Activated CD8-positive, alpha-beta memory T cell treated with anti-CD3 and anti-CD28 coated beads for 48 hours (primary cell): ENCODE measurements at places on chromosomes 4 and X.

GRCh38 chrX:49756692-49757091 is 60.9 kb upstream of the PAGE1 start:
- no peak for DNase-seq

- no peak for DNase-seq
Observed at GRCh38 chr4:118991686-118992085, 103.0 kb downstream of the SYNPO2 start.

DNA sequence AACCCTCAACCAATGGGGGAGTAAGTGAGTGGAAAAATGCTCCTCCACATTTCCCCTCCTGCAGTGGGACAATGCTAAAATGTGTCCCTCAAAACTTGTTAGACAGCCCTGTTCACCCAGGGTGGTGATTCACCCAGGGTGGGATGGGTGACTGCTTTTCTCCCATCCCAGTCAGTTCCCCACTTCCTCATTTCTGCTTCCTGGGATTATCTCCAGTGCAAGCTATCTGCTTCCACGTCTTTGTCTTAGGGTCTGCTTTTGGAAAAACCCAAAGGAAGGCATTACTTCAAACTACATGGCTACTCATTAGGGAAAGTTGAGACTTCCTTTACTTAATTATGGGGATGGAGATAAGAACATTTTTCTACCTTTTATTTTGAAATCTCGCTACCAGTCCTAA is 45.5 kb downstream of the ETNPPL start:
- no peak for DNase-seq

- no peak for DNase-seq
Observed at GRCh38 chr4:56772134-56772533, 49.4 kb downstream of the SPINK2 start.

DNA sequence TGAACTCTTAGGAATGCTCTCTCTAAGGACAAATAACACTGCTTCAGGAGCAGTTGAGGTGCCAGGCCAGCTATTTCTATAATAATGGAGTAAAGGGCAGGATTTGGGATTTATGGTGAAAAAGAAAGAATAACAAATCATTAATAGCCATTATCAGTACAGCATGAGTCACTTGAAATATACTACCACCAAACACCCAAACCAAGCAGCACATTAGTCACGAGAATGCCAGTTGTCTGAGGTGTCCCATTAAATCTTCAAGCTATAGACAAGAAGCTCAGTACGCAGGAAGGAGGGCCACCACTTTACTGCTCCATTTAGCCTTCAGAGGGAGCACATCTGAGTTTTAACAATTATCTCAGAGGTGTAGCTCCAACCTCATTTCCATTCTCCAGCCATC is 106.8 kb upstream of the MAGEA10 start:
- no peak for DNase-seq

- no peak for DNase-seq
Observed at GRCh38 chrX:68286076-68286475, 147.2 kb downstream of the OPHN1 start.

DNA sequence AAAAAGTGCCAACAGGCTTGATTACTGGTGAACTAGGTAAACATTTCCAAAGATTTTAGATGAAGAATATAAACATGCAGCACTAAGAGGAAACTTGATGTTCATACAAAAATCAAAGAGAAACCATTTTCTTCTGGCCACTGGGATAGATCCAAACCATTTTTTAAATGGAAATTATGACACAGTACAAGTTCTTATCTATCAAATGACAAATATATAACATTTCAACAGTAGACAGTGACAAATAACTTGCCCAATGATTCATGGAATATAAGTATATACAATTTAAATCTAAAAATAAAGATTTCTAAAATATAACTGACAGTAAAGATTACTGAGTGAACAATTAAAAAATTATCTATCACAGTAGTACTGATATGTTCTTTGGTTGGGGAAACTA is 151.1 kb downstream of the CDS1 start:
- no peak for DNase-seq

DNA sequence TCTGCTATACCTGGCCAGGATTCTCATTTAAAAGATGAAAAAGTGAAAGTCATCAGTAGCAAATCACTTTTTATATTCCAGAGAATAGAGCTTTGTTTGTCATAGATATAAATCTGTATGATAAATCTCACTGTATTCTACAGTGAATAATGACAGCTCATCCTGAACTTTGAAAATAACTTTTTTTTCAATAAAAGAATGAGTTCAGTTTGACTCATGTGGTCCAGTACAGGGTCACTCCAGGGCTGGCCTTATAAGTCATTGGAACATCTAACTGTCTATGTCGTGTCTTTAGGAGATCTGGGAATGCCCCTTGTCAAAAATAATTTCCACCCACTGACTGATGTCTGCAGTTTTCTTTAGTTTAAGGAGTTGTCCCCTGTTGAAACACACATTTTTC is 18.5 kb upstream of the CXCL8 start:
- no peak for DNase-seq
